NCI-H2081 (cell line): ENCODE measurements at places on chromosomes 12 and 14.
A peak's percentile ranks its signal among the peaks of the same experiment; 100 is the strongest.

DNA sequence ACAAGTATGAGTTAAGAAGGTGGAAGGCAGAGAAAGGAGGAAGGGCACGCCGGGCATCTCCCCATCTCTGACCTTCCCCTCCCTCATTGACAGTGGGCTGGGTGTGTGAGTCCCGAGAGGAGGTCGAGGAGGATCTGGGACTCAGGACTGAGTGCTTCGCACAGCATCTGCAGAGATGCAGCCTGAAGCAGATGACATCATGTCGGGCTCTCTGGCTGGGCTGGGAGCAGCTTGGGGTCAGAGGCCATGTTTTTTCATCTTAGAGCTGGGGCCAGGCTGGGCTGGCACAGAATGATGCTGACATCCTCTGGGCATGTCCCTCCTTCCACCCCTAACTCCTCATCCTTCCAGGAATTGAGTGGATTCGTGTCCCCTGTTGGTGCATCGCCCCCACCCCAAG lies 43.5 kb downstream of the CMKLR1 start:
- DNase-seq, result no peak

- no peak for DNase-seq
These were observed 19.5 kb upstream of the HAL start for GRCh38 chr12:96015672-96016071.

- no peak for DNase-seq
These were observed 39.7 kb upstream of the GZMB start for GRCh38 chr14:24673534-24674203.

DNA sequence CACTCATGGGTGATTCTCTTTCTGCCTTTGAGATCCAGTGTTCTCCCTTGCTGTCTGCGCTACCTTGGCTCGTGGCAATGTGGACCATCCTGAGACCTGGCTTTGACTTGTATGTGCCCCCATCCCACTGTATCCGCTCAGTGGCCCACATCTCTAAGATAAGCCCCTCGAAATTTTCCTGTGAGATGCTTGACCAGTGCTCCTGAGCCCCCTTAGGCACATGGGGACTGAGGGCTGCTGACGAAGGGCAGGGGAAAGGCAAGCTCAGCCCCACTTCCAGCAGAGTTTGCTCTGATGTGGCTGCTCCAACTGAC lies 1.5 kb upstream of the NINJ2 start:
- DNase-seq, result no peak

- DNase-seq, result no peak
These were observed 7.4 kb downstream of the FOXN4 start for GRCh38 chr12:109301643-109302168.

GRCh38 chr12:130051900-130052299 lies 110.4 kb upstream of the FZD10 start:
- DNase-seq, result no peak

GRCh38 chr14:55071870-55072640 lies 20.6 kb downstream of the MAPK1IP1L start:
- no peak for DNase-seq

- DNase-seq, result no peak
These were observed 18.9 kb downstream of the CMAS start for GRCh38 chr12:22064968-22065367.

DNA sequence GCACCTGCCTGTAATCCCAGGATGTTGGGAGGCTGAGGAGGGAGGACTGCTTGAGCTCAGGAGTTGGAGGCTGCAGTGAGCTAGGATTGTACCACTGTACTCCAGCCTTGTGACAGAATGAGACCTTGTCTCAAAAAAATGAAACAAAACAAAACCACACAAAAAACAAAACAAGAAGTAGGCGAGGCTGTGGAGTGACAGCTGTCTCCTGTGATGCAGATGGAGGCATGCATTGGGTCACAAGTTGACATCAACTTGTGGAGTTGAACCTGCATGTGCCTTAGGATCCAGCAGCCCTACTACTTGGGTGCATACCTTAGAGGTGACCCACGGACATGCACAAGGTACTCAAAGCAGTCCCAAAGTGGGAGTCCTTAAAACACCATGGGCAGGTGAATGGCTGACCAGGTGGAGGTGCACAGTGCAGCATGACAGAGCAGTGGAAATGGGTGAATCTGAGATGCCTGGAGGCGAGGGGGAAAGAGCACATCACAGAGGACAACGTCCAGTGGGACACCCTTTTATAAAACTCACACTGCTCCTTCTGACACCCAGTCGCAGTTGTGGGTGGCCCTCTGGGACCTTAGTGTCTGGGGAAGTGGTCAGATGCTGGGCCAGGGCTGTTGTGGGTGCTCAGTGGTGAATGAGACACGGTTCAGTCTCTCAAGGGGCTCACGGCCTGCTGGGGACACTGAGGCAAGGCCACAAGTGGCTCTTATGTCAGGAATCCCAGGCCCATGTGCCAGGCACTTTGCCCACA lies 12.7 kb downstream of the PLBD2 start:
- DNase-seq, result no peak

- DNase-seq, result no peak
These were observed 8.2 kb upstream of the SMUG1 start for GRCh38 chr12:54197010-54197409.

DNA sequence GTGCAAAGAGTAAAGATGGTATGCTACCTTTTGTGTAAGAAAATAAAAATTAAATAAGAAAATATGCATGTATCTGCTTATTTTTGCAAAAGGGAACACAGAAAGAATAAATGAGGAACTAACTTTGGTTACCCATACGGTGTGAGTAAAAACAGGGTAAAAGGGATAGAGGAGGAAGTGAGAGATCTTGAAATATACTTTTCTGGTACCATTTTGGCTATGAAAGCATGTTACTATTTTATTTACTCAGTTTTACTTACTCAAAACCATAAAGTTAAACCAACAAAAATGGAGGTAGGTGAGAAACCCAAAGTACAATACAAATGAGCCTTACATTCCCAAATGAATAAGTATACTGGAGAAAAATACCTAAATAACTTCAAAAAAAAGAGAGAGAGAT lies 122.0 kb upstream of the EGLN3 start:
- DNase-seq, result no peak

DNA sequence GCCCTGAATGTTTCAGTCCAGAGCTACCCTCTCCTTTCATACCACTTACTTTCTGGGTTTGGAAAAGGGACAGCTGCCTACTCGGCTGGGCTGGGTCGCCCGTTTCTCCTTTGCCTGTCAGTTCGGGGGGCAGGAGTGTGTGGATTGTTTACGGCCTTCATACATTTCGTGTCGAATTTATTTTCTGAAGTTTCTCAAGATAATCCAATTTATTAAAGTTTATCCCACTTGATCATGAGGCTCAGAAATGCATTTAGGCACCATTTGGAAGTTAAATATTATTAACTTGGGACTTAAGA lies 608 bp downstream of the ZNF410 start:
- DNase-seq, result no peak

DNA sequence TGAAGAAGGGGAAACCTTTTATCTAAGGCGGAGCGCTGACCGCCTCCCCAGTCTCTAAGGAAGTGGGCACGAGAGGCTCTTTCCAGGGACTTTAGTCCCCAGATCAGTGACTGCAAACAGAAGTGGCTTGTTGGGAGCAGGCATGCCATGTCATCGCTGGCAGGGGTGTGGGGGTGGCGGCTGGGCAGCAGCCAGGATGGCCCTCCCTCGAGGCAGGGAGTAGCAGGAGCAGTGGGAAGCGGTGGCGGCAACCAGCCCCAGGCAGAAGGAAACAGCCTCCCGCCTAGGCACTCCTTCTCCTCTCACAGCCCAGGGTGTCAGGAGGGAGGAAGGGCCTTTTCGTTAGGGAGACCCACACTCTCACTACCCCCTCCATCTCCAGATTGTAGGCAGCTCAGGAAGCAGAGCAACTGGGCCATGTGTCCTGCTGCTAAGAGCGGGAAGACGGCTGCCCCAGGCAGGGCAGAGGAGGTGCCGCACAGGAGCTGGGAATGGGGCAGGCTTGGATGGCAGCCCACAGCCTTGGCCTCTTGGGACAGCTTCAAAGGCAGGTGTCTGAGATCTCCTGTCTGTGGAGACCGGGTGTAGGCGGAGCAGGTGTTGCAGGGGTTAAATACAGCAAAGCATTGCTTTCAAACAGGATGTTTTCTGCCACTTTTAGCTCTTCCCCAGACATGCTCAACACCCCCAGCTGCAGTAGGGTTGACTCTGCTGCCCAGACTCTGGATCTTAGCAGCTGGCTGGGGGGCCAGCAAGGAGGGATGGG lies 21.8 kb downstream of the VDR start:
- no peak for DNase-seq

GRCh38 chr12:129081755-129082250 lies 228.5 kb downstream of the GLT1D1 start:
- no peak for DNase-seq

DNA sequence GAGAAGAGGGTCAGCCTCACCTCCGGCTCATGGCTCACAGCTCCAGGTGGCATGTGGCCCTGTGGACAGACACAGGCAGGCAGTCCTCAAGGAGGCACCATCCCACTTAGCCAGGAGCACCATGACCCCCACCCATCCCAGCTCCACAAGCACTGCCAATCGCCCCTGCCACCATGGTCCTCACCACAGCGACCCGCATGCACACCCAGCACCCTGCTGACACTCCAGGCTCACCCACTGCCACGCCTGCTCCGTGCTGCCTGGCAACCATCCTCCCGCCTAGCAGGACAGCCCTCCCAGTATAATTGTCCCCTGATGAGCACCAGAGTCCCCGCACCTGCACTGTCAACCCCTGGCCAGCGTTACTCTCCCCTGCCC lies 50.9 kb downstream of the TRPV4 start:
- no peak for DNase-seq

DNA sequence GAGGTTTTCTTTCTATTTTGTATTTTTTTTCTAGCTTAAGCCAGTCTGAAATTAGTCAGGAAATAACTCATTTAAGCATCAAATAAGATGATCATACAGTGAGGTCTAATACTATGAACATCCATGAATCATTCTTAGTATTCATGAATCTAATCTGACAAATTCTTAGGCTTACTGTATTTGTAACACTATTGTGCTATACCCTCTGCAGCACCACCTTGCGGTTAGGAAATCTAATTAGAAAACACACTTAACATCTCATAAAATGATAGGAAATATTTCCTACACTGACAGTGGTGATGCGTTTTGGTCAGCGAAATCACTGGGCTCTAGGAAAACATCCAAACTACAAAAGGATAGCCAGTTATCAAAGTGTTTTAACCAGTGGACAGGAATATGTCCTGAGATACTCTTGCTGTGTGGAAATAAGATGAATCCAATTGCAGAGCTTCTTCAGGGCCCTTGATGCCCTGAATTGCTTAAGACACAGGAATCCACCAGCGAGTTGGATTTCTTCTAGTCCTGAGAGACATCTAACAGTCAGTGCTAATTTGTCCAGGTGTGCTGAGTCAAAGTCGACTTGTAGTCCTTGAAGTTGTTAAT lies 109.3 kb upstream of the MYF6 start:
- DNase-seq, result no peak

GRCh38 chr12:34051486-34051885 lies 29.2 kb downstream of the ALG10 start:
- no peak for DNase-seq

GRCh38 chr12:62632411-62632918 lies 165.8 kb downstream of the MON2 start:
- peak; percentile 36 for DNase-seq

GRCh38 chr14:95058491-95058890 lies 98.8 kb downstream of the DICER1 start:
- DNase-seq, result no peak

GRCh38 chr12:130704606-130705005 lies 11.5 kb downstream of the RIMBP2 start:
- DNase-seq, result no peak

GRCh38 chr14:23160924-23161522 lies 22.4 kb downstream of the SLC7A8 start:
- DNase-seq, result no peak

GRCh38 chr12:31272607-31273225 lies 53.2 kb downstream of the SINHCAF start:
- DNase-seq, result no peak

GRCh38 chr12:29286081-29286790 lies 94.7 kb downstream of the ERGIC2 start:
- no peak for DNase-seq

DNA sequence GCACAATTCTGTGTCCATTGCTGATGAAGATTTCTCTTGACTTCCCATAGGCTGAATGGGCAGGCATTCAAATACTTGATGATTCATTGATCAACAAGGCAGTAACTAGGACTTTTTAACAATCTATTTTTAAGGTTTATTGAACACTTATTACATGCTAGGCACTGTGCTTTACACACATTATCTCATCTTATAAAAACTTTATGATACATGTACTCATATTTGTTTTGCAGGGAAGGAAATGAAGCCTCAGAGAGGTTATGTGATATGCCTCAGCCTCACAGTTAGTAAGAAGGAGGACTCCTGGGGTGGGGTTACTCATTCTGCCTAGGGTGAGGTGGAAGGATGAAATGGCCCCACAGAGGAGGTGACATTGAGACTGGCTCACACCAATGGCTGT lies 12.9 kb upstream of the EMP1 start:
- no peak for DNase-seq

- no peak for DNase-seq
These were observed 11.7 kb downstream of the ZCCHC8 start for GRCh38 chr12:122489038-122489437.
